ENCODE measurements at places on chromosomes 13 and 19.

GRCh38 chr19:1882089-1882785 is 3.1 kb downstream of the ABHD17A start:
- DNase-seq = no peak

GRCh38 chr13:25902891-25903341 is 148.9 kb downstream of the SHISA2 start:
- no peak for DNase-seq

GRCh38 chr13:49098198-49098597 is 121.9 kb upstream of the MLNR start:
- DNase-seq = no peak

- DNase-seq = no peak
These were observed 96.3 kb upstream of the TNFSF11 start for GRCh38 chr13:42477596-42478190.

Measured in NCI-H82 (cell line).